ENCODE measurements at places on chromosomes 2 and 18. TPM values are rescaled to one million over a fixed set of nuclear protein-coding genes. Genes with fewer than 3 reads are reported as not detected.
A peak's percentile ranks its signal among the peaks of the same experiment; 100 is the strongest.

DNA sequence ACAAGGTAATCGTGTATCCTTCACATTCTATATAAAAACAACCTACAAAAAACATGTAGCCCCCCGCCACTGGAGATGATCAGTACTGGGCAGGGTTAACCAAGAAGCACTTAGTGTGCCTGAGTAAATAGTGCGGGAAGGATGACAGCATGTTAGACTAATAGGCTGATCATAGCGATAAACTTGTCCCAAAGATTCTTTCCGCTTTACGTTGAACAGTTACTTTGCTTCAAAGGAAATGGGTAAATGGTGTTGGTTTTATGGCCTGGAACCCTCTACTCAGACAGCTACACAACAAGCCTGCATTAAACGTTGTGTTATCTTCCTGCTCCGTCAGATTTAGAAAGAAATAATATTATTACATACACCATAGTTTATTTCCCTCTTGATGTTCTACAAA, 67.7 kb downstream of the CTAGE1 start:
- peak; percentile 60 for DNase-seq

GRCh38 chr2:100857915-100858314, 38.0 kb downstream of the NPAS2 start:
- DNase-seq = peak; percentile 96

- no peak for DNase-seq
Measured at GRCh38 chr2:7621018-7621814, 704.0 kb downstream of the RNF144A start.

GRCh38 chr2:85185431-85185940, 52.3 kb downstream of the TCF7L1 start:
- no peak for DNase-seq

GRCh38 chr18:75607701-75608100, 180.2 kb upstream of the SMIM21 start:
- DNase-seq = peak; percentile 5

GRCh38 chr2:150255528-150255927, 231.9 kb downstream of the RND3 start:
- DNase-seq = peak; percentile 64

DNA sequence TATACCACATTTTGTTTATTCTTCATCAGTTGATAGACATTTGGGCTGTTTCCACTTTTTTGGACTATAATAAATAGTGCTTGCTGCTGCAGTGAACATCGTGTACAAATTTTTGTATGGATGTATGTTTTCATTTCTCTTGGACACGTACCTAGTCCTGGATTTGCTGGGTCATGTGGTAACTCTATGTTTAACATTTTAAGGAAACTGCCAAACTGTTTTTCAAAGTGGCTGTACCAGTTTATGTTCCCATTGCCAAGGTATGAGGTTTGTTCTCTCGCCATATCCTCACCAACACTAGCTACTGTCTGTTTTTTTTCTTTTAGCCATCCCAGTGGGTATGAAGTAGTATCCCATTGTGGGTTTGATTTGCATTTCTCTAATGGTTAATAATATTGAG, 42.5 kb downstream of the GREB1L start:
- no peak for DNase-seq

DNA sequence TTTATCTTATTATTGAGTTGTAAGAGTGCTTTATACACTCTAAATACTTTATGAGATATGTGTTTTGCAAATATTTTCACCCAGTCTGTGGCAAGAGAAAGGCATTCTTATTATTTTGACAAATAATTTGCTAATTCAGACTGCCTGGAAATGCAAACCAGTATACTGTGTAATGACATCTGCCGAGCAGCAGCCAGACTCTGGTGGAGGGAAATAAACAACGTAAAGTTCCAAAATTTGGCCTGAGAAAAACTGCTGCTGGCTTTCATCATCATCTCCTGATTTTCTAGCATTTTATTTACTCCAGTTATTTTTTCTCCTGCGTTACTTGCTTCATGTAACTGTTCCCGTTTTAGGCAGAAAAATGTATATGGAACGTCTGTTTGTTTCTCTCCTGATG, 161.6 kb downstream of the RNF152 start:
- DNase-seq = peak; percentile 49

DNA sequence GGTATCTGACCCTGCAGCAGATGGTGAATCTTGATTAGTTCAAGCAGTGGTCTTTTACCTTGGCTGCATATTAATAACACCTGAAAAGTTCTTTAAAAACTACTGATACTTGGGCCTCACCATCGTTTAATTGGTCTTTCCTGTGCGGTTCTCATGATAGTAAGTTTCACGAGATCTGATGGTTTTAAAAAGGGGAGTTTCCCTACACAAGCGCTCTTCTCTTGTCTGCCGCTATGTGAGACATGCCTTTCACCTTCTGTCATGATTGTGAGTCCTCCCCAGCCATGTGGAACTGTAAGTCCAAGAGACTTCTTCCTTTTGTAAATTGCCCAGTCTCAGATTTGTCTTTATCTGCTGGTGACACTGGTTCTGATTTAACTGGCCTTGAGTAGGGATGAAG, 102.3 kb downstream of the LYPD1 start:
- no peak for DNase-seq

DNA sequence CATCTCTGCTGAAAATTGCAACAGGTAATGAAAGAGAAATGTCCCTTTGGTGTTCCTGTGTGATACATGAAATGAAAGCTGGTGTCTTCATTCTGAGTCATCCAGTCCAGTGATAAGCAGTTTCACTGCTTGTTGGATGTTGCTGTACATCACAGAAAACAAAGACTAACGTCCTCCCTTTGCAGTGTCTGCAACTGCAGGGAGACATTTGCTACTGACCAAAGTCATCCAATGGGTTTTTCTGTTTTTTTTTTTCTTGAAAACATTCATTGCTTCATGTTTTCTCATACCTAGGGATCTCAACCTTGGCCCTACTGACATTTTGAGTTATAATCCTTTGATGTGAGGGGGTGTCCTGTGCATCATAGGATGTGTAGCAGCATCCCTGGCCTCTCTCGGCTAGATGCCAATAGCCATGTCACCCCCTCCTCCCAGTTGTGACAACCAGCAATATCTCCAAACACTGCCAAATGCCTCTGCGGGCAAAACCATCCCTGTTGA, 63.6 kb upstream of the FZD5 start:
- no peak for DNase-seq

GRCh38 chr2:209653134-209653533, 118.5 kb upstream of the UNC80 start:
- DNase-seq = no peak

DNA sequence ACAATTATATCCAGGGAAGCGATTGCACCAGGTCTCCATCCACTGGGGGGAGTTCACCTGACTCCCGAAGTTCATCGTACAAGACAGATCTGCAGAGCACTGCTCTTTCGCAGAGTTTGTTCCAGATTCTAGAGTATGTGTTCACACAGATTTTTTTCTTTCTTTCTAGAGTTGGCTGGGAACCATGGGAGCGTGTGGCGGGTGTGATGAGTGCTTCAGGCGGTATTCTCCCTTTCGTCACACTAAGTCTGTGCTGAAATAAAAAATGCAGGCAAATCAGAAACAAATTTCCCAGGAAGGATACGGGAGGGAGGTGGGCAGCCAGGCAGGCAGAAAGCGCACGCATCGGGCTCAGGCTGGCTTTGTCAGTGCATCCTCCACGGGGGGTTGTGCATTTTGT, 129.8 kb upstream of the SOX11 start:
- DNase-seq = no peak

DNA sequence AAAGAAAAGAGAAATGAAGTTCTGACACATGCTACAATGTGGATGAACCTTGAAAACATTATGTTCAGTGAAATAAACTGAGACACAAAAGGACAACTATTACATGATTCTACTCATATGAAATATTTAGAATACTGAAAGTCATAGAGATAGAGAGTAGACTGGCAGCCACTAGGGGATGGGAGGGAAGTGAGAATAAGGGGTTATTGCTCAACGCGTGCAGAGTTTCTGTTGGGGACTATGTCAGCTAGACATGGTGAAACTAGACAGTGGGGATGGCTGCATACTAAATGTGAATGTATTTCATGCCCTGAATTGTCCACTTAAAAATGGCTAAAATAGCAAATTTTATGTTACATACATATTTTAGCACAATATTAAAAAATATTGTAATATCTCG, 108.7 kb upstream of the ATL2 start:
- no peak for DNase-seq

DNA sequence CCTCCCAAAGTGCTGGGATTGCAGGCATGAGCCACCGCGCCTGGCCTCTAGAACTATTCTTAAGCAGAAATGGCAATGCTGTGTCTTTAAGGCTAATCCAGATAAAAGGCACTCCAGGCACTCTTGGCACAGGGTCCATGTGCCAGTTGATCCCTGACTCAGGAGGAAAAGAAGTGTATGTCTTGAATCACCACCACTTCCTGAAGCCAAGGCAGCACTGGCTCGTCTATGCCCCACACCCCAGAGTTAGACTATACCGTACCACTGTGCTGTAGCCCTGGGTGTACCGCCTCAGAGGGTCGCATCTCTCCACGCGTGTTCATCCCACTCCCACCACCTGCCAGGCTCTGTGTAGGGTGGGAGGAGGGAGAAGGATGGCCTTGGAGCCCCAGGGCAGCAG, 9.0 kb downstream of the TNFRSF11A start:
- DNase-seq = peak; percentile 61

- DNase-seq = no peak
Measured at GRCh38 chr2:75559680-75560021, 1.1 kb downstream of the EVA1A start.

GRCh38 chr2:178241844-178242551, 47.7 kb downstream of the OSBPL6 start:
- DNase-seq = peak; percentile 98

- peak; percentile 82 for DNase-seq
Measured at GRCh38 chr2:68908392-68908970, 37.3 kb upstream of the BMP10 start.

DNA sequence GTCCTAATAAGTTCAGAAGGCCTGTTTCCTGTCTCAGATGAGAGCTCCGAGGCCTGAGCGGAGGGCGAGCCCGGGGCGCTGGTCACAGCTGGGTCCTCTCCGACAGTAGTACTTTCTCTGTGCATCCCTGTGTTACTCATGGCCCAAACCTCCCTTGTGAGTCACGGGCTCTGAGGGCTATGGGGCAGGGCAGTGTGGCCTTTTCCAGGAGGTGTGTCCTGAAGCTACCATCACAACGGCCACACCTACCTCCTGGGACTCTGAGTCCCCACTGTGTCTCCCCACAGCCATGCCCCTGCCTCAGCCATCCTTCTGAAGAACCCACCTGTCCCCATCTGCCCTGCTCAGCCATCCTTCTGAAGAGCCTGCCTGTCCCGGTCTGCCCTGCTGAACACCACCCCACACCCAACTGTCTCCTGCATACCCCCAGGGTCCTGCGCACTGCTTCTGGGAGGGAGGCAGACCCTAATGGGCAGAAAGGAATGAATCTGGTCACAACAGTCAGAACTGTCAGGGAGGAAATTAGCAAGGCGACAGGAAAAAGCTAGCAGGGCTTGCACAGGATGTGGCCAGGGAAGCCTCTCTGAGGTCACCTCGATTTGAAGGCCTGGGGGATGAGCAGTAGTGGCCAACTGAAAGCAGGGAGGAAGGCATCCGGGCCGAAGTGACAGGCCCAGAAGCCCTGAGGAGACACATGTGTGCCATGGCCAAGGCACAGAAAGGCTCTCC, 145.4 kb upstream of the RIOK3 start:
- no peak for DNase-seq

GRCh38 chr2:227436436-227437174, 35.4 kb upstream of the AGFG1 start:
- no peak for DNase-seq

DNA sequence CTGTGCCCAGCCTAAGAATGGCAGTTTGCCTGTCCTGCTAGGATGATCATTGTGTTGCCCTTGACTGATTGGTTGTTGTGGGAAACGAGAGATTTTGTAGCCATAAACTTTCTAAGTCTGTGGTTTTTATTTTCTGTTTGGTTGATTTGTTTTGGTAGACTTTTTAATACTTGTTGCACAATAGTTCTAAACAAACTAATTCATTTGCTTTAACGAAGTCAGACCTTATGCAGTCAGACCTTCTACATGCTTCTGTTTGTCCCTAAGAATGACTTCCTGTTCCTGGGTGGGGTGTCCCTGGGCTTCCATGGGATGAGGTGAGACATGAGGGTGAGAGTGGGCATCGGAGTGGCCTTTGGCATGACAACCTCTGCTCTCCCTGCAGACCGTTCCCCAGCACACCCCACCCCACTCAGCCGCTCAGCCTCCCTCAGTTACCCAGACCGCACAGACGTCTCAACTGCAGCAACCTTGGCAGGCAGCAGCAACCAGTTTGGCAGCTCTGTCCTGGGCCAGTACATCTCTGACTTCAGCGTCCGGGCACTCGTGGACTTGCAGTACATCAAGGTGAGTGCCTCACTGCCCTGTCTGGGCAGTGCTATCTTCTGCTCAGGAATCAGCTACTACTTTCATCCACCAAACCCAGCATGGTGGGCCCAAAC, 7.8 kb upstream of the CNNM3 start:
- no peak for DNase-seq

The CNGA3 gene
- 0.18 TPM for total RNA-seq

The UPP2 gene
- total RNA-seq = not detected

The CD8B2 gene
- not detected for total RNA-seq

The DOK6 gene
- 2.1 TPM for total RNA-seq

The KLHL29 gene
- 2.9 TPM for total RNA-seq

The SLC9A2 gene
- total RNA-seq = under 0.01 TPM

The GPR75 gene
- total RNA-seq = 2.4 TPM

Data from fibroblast of the aortic adventitia (primary cell).